ENCODE measurements at places on chromosomes 2 and 18. TPM values are rescaled to one million over a fixed set of nuclear protein-coding genes. Genes with fewer than 3 reads are reported as not detected.

CD8B gene
- total RNA-seq, result 251 TPM

GREB1L gene
- not detected for total RNA-seq

PPIL3 gene
- total RNA-seq, result 38.3 TPM

CEBPZ gene
- 105 TPM for total RNA-seq

COL5A2 gene
- 1.5 TPM for total RNA-seq

All from activated CD8-positive, alpha-beta memory T cell treated with anti-CD3 and anti-CD28 coated beads for 36 hours (primary cell).